NCI-H2171 (cell line): ENCODE measurements at places on chromosomes 12 and 14.

DNA sequence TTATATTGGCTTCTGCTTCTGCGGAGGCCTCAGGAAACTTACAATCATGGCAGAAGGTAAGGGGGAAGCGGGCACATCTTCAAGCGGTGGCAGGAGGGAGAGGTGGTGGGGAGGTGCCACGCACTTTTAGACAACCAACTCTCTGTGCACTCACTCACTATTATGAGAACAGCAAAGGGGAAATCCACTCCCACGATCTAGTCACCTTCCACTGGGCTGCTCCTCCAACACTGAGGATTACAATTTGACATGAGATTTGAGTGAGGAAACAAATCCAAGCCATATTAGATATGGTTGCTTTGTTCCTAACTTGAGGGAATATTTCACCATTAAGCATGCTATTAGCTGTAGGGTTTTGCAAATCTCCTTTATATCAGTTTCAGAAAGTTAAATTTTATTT, 80.3 kb downstream of the UNC79 start:
- DNase-seq, result no peak

DNA sequence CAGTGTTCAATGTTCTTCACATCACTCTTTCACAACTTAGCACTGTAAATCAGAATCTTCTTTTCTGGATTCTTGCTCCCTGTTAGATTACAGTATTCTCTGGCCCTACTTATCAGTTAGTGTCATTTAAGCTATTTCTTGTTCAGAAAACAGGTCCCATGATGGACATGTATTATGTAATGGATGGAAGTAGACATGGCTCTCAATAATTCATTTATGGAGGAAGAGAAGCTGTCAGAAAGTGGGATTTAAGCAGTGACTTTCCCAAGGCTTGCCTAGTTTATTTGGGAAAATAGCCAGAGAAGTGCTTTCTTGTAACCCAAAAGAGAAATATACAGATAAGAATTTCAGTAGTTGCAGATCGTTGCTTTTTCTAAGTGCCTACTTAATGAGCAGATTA, 1.6 kb downstream of the ERC1 start:
- no peak for DNase-seq

DNA sequence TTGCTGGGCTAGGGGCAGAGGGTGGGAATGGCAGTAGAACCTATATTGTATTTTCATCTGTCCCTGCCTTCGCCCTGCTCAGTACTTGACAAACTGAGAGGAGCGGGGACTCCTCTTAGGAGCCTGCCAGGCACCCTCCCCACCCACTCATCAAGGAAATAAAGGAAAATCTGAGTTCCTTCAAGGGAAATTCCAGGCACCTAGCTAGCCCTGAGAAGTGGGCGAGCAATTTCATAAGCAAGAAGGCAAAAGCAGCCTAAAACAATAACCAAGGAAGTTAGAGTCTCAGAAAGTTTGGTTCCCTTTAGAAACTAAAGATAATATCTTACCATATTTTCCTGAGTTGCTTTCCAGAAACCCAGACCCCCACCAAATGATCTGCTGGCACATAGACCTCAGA, 10.6 kb upstream of the PLEKHD1 start:
- no peak for DNase-seq

GRCh38 chr12:45763381-45763780, 33.9 kb downstream of the ARID2 start:
- DNase-seq, result no peak

DNA sequence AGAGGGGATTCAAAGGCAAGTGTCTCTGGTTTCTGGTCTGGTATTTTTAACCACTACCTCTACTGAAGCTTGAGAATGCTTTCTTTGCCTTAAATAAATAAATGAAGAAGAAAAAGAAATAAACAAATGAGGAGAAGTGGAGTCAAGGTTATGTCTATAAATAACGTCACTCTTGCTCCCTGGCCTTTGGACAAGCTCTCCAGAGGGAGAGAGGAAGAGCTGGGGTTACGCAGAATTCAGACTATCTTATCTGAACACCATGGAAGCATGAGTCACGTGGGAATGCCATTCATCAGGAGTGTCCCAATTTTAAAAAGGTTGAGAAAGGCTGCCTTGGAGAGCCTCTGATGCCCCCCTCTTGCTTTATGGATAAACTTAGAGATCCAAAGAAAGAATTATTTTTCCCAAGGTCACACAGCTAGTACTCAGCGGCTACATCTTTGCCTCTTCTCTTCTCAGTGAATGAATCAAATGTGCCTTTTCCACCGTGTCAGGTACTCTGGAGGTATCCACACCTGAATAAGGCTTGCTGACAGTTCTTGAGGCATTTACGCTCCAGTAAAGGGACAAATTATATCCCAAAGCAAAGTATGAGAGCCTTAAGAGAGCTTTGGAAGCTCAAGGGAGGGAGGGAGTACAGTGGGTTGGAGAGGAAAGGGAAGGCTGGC, 12.9 kb upstream of the MSI1 start:
- no peak for DNase-seq

DNA sequence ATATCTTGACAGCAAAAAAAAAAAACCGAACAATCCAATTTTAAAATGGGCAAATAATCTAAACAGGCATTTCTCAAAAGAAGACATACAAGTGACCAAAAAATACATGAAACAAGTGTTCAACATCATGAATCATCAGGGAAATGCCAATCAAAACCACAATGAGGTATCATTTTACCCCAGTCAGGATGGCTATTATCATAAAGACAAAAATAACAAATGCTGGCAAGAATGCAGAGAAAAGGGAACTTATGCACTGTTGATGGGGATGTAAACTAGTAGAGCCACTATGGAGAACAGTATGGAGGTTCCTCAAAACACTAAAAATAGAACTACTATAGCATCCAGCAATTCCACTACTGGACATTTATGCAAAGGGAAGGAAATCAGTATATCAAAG, 448.2 kb downstream of the RGS6 start:
- DNase-seq, result no peak

GRCh38 chr12:88418856-88419497, 161.3 kb downstream of the KITLG start:
- DNase-seq, result no peak

- DNase-seq, result no peak
Measured at GRCh38 chr12:42586268-42586667, 3.3 kb downstream of the PRICKLE1 start.

DNA sequence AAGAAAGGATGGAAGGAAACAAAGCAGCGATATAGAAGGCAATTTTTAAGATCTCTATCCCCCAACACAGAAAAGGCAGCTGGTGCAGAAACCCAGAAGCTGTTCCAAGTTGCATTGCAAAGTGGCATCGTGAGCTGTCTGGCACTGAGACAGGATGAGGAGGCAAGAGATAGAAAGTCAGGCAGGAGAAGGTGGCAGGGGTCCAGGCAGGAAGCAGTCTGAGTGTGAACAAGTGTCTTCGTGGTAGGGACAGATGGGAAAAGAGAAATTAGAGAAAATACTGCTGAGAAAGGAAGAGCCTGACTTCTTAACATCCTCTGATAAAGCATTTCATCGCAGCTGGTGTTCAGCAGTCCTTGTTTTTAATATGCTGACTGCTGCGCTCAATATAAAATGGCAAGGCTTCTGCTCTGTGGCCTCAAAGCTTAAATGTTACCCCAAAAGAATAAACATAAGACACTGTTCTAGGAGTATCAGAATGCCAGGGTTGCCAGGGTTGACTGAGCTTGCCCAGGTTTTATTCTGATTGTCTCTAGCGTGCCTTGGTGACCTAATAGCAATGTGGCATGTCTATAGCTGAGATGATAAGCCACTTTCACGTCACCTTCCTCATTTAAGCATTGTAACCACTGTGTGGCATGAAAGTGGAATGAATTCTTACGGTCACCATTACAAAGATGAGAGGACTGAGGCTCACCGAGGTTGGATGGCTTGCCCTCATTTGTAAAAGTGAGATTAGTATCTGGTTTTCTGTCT, 397.6 kb downstream of the NUAK1 start:
- peak; percentile 55 for DNase-seq

DNA sequence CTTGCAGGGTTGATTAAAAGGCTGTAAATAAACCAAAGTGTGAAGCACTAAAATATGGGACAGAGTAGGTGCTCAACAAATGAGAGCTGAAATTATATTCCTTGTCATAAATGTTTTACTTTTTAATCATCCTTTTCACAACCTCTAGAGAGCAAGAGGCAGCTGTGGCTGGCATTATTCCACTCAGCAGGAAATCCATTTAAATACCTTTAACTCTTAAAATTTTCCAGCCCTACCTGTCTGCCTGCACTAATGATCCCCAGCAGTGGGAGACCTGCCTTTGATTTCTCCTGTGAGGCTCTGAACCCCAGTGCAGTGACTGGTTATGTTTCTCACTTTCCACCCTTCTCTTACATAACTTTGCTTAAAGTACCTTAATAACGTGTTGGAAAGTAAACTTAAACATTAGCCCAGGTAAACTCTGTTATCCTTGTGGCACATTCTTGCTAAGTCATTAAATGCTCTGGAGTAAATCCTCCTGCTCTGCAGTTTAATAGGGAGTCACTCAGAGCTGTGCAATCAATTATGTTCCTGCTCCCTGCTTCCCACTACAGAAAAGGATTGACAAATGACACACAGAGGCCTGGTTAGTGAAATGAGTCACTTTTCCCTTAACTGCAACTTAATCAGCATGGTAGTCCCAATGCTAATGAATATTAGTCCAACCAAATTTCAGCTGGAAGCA, 755.7 kb upstream of the USP15 start:
- no peak for DNase-seq

- no peak for DNase-seq
Measured at GRCh38 chr12:32897687-32898573, 1.4 kb upstream of the PKP2 start.

GRCh38 chr14:94500264-94500663, 9.0 kb downstream of the SERPINA12 start:
- DNase-seq, result no peak

DNA sequence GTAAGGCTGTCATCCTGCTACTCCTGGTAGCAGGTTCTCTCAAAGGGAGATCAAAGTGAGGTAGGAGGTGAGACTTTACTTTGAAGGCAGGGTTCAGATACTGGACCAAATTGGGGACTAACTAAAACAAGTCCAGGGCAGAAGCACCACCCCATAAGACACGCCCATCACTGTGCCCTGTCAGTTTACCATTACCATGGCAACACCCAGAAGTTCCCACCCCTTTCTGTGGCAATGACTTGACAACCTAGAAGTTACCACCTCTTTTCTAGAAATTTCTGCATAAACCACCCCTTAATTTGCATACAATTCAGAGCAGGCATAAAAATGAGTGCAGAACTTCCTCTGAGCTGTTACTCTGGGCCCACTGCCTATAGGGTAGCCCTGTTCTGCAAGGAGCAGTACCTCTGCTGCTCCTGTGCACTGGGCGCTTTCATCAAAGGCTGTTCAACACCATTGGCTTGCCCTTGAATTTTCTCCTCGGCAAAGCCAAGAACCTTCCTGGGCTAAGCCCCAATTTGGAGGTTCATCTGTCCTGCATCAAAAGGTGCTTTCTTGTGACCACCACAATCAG, 64.8 kb upstream of the MAX start:
- no peak for DNase-seq

DNA sequence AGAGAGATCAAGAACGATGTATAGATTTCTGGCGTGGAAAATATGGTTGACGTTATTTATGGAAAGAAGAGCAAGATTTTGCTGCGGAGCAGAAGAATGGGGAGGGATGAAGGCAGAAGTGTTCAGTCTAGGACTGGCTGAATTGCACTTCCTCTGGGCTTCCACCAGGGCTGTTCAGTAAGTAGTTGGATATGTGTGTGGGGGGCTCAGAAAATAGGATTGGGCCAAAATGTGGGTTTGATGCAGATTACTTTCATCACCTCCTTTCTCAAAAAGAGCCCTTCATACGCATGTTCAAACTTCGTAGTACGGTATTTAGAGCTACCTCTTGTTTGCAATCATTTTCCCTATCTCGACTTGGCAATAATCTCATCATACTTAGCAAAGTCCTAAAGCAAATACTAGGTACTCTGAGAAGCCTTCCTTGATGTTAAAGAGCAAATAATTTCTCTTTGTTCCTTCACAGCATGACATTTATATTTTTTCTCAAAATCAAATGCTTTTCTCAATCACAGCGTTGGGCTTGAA, 349.4 kb downstream of the NELL2 start:
- DNase-seq, result no peak

DNA sequence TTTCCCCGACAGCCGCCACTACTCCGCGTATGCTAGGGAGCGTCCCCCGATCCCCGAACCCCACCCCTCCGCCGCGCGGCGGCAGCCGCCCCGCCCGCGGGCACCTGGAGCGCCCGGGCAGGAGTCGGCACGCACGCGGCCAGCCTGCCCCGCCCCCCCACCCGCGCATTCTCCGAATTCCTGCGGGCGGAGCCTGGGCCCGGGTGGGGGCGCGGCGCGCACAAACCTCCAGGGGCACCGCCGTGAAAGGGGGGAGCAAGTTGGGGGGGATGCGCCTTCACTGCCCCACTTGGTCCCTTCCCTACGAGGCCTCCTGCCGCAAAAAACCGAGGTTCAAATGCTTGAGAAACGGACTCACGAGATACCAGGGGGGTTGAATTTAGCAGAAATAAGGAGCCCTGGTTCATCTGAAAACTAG, 1.7 kb downstream of the AJUBA start:
- peak; percentile 39 for DNase-seq

DNA sequence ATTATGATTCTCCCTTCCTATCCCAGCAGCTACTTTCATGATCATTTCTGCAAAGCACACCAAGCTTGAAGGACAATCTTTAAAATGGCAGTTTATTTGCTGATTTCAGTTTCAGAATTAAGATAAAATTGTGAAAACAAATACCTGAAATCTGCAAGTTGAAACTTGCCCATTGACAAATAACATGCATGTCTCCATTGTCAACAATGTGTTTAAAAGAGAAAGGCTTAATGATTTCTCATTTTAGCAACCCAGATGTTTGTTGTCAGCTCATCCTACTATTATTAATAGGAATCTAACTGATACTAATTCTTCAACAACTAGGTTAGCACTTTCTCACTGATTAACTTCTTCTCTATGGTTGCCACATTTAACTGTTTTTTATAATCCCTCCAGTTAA, 474.6 kb downstream of the PRKD1 start:
- DNase-seq, result no peak

DNA sequence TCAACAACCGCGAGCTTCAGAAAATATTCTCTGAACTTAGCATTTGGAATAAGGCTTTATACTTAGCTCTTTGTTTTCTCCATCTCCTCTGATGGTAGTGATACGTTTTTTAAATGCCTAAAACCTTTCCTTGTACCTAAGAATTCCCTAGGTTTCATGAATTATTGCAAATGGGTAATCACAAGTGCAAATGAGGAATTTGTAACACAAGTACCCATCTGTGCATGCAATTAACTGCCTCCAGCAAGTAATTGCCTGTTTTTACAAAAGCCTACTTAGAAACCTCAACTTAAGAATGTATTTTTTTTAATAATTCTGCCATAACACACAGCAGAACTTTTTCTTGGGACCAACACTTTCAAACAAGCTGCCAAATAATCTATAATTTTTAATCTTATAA, 149.2 kb downstream of the PHLDA1 start:
- peak; percentile 58 for DNase-seq
